ENCODE measurements at places on chromosomes 1 and 21. TPM values are rescaled to one million over a fixed set of nuclear protein-coding genes. Genes with fewer than 3 reads are reported as not detected.

DNA sequence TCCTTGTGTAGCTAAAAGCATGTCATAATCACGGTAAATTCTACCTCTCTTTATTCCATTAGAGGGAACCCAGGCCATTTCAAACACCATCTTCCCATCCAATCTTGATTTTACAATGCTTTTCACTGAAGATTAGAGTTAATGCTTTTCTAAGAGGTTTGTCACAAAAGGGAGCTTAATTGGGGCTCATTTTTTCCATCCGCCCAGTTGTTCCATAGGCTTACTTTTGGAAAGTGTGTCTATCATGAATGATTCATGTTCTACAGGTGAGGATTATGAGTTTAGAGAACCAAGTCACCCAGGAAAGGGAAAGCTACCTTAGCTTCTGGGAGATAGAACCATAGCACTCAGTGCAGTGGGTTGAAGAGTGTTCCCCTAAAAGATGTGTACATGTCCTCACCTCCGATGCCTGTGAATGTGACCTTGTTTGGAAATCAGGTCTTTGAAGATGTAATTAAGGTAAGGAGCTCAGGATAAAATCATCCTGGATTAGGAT, 286.9 kb upstream of the RUNX1 start:
- H3K4me3 ChIP-seq = no peak overlapping the region
- no peak for DNase-seq
- no peaks in the 10 kb centered on the region for H3K4me1 ChIP-seq
- H3K36me3 ChIP-seq = no peaks in the 10 kb centered on the region
- H3K27me3 ChIP-seq = no peaks in the 10 kb centered on the region

- no peaks in the 10 kb centered on the region for H3K4me1 ChIP-seq
- no peak overlapping the region for H3K27ac ChIP-seq
- no peaks in the 10 kb centered on the region for H3K27me3 ChIP-seq
These were observed 57.4 kb downstream of the DNTTIP2 start for GRCh38 chr1:93821423-93822144.

GRCh38 chr1:151728151-151729054, 7.1 kb downstream of the RIIAD1 start:
- no peaks in the 10 kb centered on the region for H3K36me3 ChIP-seq
- no peaks in the 10 kb centered on the region for H3K4me1 ChIP-seq
- no peak for DNase-seq
- no peak overlapping the region for H3K27ac ChIP-seq
- no peak overlapping the region for H3K4me3 ChIP-seq

Gene PLA2G2C
- not detected for total RNA-seq

DNA sequence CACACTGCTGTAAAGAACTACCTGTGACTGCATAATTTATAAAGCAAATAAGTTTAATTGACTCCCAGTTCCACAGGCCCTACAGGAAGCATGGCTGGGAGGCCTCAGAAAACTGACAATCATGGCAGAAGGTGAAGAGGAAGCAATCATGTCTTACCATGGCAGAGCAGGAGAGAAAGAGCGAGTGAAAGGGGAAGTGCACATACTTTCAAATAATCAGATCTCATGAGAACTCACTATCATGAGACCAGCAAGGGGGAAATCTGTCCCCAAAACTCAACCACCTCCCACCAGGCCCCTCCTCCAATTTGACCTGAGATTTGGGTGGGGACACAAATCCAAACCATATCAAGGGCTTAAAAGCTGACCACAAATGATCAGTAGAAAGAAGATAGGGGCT, 493.2 kb downstream of the PTPRC start:
- H3K4me3 ChIP-seq = no peak overlapping the region
- H3K36me3 ChIP-seq = no peaks in the 10 kb centered on the region
- H3K27ac ChIP-seq = no peak overlapping the region
- DNase-seq = no peak
- H3K27me3 ChIP-seq = no peaks in the 10 kb centered on the region
- no peaks in the 10 kb centered on the region for H3K4me1 ChIP-seq

Gene VAV3
- total RNA-seq = 0.77 TPM

Gene FCGR3A
- 38.5 TPM for total RNA-seq

Gene AKR1A1
- total RNA-seq = 248 TPM

Gene ADAMTS1
- total RNA-seq = 12.5 TPM

DNA sequence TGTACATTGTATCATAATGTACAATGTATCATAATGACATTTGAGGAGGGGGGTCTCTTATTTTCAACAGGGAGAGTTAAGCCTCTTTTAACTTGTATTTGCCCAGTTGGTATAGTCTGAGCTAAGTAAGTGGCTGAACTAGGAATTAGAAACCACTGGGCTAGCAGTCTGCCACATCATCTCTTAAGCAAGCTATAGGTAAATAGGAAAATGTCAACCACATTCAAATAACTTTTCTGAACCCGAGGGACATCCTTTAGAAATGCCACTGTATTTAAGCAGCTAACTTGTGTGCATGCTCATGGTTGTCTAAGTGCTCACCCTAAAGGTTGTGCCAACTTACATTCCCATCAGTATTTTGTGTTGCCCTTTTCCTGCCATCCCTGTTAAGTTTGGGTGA, 35.5 kb upstream of the ASB17 start:
- no peaks in the 10 kb centered on the region for H3K27me3 ChIP-seq
- no peak overlapping the region for H3K4me3 ChIP-seq
- no peak for DNase-seq
- no peak overlapping the region for H3K27ac ChIP-seq

Gene LCE2C
- not detected for total RNA-seq

DNA sequence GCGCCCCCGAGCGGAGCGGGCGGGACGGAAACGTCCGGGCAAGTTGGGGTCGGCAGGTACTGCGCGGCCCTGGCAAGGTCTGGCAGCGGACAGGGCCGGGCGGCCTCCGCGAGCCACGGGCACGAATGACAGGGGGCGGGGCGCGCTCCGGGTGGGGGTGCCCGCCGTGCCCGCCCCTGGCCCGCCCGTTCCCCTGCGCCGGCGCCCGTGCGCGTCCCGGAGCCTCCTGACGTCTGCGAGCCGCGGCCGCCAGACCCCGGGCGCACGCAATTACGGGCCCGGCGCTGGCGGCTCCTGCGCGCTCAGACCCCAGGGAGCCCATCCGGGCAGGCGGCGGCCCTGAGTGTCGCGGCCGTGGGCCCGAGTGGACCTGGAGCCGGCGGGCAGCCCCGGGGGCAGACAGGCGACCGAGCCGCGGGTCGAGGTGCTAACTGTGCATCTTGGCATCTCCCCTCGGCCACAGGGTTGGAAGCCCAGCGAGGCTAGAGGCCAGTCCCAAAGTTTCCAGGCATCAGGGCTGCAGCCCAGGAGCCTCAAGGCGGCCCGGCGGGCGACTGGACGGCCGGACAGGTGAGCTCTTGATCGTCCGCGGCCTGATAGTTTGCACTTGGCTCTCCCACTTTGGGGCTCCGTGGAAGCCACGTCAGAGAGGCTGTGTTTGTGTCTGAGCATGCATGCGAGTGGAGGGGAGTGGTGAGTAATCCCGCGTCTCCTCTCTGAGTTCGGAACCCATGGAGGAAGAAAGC, 918 bp downstream of the MIB2 start:
- peak; percentile 69 for DNase-seq
- no peaks in the 10 kb centered on the region for H3K36me3 ChIP-seq
- peak overlapping the region; percentile 83 for H3K4me3 ChIP-seq
- peaks cover 19% of the 10 kb centered on the region for H3K4me1 ChIP-seq

GRCh38 chr1:245790441-245790840, 635.7 kb downstream of the KIF26B start:
- no peak overlapping the region for H3K4me3 ChIP-seq
- no peaks in the 10 kb centered on the region for H3K4me1 ChIP-seq
- no peak for DNase-seq
- no peaks in the 10 kb centered on the region for H3K27me3 ChIP-seq

Gene MIS18A
- 2.4 TPM for total RNA-seq

GRCh38 chr1:199101635-199102034, 462.8 kb downstream of the PTPRC start:
- H3K27ac ChIP-seq = no peak overlapping the region
- H3K4me3 ChIP-seq = no peak overlapping the region
- H3K4me1 ChIP-seq = no peaks in the 10 kb centered on the region
- H3K27me3 ChIP-seq = no peaks in the 10 kb centered on the region

- H3K27ac ChIP-seq = peak overlapping the region; percentile 31
- H3K4me1 ChIP-seq = peaks cover 41% of the 10 kb centered on the region
- H3K4me3 ChIP-seq = no peak overlapping the region
- no peaks in the 10 kb centered on the region for H3K36me3 ChIP-seq
- DNase-seq = peak; percentile 84
These were observed 6.2 kb downstream of the LRRC3 start for GRCh38 chr21:44461464-44462001.

- H3K27ac ChIP-seq = no peak overlapping the region
- H3K4me1 ChIP-seq = no peaks in the 10 kb centered on the region
- H3K4me3 ChIP-seq = no peak overlapping the region
- no peak for DNase-seq
These were observed 45.6 kb upstream of the VAV3 start for GRCh38 chr1:108010581-108010980.

DNA sequence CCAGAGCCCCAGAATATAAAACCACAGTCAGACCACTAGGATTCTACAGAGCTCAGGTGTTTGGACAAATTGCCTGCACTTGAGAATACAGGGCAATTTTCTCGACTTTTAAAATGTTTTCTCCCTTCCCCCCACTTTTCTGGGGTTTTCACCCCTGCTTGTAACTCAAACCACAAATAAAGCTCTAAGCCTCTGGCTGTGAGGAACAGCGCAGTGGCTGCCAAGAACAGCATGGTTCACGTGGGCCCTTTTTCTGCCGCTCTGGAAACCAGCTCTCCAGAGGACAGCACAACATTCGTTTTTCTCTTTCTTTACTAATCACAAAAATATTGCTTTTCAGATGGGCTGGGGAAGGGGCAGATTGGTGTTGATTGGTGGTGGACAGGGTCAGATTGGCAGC, 102.2 kb upstream of the JUN start:
- no peaks in the 10 kb centered on the region for H3K36me3 ChIP-seq
- H3K27me3 ChIP-seq = no peaks in the 10 kb centered on the region
- no peak overlapping the region for H3K4me3 ChIP-seq
- H3K4me1 ChIP-seq = no peaks in the 10 kb centered on the region
- H3K27ac ChIP-seq = no peak overlapping the region

Gene TOE1
- total RNA-seq = 3.2 TPM

GRCh38 chr1:63630238-63630637, 37.0 kb downstream of the PGM1 start:
- DNase-seq = no peak
- H3K27me3 ChIP-seq = no peaks in the 10 kb centered on the region
- no peak overlapping the region for H3K4me3 ChIP-seq
- H3K4me1 ChIP-seq = no peaks in the 10 kb centered on the region
- H3K27ac ChIP-seq = no peak overlapping the region
- peaks cover 9% of the 10 kb centered on the region for H3K36me3 ChIP-seq

DNA sequence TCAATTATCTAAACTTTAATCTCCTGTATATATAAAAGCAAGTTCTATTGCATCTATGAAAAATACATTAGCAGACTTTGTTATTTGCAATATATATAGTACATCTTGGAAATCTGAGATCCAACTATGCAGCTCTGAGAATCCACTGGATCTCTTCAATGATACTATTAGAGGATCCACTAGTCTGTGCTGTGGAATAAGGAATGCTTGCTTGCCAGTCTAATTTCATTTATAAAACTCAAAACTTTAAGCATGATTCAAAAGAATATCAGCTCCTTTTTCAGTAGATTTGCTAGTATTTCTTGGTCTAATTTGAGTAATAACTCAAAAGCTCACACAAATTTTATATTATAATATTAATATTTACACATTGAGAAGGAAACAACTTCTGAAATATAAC, 115.1 kb downstream of the SPATA6 start:
- H3K4me1 ChIP-seq = no peaks in the 10 kb centered on the region
- no peaks in the 10 kb centered on the region for H3K36me3 ChIP-seq

Gene NMNAT2
- not detected for total RNA-seq

Gene DARS2
- total RNA-seq = 10.8 TPM

DNA sequence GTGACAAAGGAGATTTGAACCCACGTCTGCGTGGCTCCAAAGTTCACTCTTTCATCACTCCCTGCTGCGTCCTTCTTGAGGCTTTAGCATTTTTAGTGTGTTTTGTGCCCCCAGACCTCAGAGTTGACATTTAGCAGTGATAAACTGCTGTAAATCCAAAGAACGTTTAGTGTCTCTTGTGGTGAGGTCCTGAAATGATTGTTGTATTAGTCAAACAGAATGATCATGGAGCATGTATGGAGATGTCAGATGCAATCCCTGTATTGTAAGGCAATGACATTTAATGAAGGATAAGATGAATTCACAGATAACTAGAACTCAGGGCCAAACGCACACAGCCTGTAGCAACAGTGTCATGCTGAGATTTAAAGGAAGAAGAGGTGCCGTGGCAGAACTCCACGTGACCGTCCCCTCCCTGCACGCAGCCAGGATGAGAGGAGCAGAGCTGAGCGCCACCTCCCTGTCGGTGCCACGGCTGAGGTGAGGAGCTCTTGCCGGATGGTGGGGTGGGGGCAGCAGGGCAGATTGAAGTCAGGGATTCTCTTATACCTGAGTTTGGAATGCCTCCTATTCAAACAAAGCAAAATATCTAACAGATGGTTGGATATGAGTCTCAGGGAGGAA, 30.1 kb downstream of the NTPCR start:
- DNase-seq = no peak
- no peaks in the 10 kb centered on the region for H3K36me3 ChIP-seq
- no peaks in the 10 kb centered on the region for H3K27me3 ChIP-seq
- no peaks in the 10 kb centered on the region for H3K4me1 ChIP-seq
- no peak overlapping the region for H3K27ac ChIP-seq
- no peak overlapping the region for H3K4me3 ChIP-seq

Gene ODF2L
- 5.5 TPM for total RNA-seq

Gene GPX7
- total RNA-seq = 4.2 TPM

- DNase-seq = peak; percentile 84
- no peaks in the 10 kb centered on the region for H3K27me3 ChIP-seq
- no peaks in the 10 kb centered on the region for H3K4me1 ChIP-seq
- H3K27ac ChIP-seq = no peak overlapping the region
- no peaks in the 10 kb centered on the region for H3K36me3 ChIP-seq
These were observed 5.0 kb upstream of the CHI3L2 start for GRCh38 chr1:111222308-111223125.

DNA sequence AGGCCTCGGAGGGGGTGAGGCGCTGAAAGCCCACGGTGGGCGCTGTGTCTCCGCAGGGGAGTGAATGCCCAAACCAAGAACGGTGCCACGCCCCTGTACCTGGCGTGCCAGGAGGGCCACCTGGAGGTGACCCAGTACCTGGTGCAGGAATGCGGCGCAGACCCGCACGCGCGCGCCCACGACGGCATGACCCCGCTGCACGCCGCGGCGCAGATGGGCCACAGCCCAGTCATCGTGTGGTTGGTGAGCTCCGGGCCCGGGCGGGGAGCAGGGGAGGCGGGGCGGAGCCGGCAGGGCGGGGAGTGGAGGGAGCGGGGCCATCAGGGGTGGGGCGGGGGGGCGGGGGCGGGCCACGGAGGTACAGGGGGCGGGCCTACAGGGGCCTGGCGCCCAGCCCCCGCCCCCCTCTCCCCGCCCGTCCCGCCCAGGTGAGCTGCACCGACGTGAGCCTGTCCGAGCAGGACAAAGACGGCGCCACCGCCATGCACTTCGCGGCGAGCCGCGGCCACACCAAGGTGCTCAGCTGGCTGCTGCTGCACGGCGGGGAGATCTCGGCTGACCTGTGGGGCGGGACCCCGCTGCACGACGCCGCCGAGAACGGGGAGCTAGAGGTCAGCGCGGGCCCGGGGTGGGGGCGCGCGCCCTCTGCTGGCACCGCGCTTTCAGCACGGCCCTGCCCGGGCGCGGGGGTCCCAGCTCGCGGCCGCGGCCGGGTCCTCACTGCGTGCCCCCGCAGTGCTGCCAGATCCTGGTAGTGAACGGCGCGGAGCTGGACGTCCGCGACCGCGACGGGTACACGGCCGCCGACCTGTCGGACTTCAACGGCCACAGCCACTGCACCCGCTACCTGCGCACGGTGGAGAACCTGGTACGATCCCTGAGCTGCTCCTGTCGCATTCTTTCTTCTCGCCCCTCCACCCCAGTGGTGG, 15.9 kb downstream of the ESPN start:
- H3K27ac ChIP-seq = no peak overlapping the region
- no peaks in the 10 kb centered on the region for H3K36me3 ChIP-seq
- no peak for DNase-seq
- H3K4me3 ChIP-seq = no peak overlapping the region
- H3K4me1 ChIP-seq = peaks cover 2% of the 10 kb centered on the region
